ENCODE measurements at places on chromosomes 6 and 20.

DNA sequence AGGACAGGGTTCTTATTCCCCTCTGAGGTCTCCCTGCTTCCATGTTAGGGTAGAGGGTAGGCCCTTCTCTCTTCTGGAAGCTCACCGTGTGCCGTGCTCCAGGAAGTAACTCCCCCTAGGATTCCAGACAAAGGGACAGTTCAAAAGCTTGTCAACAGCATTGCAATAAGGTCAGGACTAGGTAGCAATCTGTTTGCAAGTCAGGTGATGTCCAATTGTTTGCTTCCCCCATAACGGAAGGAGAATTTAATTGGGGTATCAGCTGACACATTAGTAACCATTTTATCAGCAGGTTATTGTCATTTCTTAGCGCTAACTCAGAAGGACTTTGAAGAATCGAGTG, 41.9 kb downstream of the SYNJ2 start:
- no peak for DNase-seq

DNA sequence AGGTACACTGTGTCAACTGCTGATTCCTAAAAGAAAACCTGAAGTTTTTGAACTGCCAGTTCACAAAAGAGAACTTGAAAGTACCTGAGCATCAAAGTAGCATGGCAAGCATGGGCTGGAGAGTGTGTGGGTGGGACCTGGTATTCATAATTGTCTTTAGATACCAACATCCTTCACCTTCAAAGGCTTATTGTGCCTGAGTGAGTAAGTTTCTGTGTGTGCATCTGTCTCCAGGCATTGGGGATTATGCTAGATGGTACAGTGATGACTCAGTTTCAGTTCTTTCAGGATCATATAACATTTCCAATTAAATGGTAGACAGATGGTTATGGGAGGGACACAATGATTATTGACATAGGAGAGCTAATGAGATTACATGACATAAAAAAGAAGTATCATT, 238.5 kb downstream of the ZFAND3 start:
- DNase-seq: no peak

- DNase-seq: peak; percentile 97
These were observed 224.9 kb upstream of the SMLR1 start for GRCh38 chr6:130602151-130602770.

DNA sequence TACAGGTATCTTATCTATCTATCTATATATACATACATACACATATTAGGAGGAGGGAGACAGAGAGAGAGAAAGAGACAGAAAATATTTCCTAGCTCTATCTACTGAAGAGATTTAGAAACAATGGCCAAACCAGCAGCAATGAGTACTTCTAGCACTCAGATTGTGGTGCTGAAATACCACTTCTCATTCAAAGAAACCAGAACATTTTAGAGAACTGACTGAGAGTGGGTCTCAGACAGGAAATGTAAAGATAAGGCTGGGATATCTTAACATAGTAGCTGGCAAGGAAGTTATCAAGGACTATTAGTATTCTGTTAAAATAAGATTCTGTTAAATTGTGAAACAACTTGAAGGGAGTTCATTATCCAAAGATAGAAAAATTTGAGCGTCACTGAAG, 57.0 kb downstream of the DNAAF9 start:
- no peak for DNase-seq

DNA sequence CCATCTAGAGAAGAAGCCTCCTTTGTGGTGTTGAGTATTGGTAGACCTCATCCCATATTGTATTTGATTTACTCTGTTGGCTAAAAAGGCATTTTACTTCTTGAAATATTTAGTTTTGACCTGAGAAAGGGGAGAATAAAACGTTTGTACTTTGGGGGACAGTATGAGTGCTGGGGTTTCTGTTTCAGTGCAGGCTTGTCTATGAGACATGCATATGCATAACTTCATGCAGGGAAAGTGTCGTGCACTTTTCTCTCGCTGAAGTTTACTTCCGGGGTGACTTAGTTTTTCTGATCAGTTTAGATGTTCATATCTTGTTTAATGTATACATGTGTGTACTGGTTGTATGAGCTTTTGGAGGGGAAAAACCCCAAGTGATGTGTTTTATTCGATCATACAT, 59.5 kb downstream of the UTRN start:
- no peak for DNase-seq

DNA sequence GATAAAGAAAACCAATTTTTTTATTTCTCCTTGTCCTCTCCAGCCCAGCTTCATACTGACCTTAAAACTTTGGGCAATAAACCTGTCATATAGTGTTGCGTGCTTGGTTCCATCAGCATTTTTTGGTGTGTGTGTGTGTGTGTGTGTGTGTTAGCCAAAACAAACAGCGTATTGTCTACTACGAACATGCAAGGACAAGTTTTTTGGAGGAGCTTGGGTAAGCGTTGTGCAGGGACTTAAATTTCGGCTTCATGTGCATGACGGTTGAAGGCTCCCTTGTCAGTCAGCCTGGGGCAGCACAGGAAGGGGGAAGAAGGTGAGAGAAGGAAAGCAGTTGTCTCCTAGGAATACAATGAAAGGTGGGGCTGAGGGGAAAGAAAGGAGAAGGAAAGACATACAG, 62.0 kb upstream of the PAX1 start:
- DNase-seq: no peak

DNA sequence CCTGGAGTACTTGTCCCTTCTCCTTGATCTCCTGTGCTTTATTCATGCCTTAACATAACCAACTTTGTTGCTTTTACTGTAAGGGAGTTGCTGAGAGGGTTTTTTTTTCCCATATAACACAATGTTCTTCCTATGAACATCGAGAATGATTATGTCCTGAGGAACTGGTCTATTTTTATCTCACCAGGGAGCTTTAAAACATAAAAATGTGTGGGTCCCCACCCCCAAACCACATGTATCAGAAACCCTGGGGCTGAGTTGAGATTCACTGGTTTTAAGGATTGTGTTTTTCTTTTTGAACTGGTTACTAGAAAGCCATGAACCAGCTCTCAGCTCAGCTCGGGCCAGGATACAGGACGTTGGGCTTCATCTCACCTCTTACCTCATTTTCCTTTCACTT, 118.5 kb upstream of the JAG1 start:
- no peak for DNase-seq

DNA sequence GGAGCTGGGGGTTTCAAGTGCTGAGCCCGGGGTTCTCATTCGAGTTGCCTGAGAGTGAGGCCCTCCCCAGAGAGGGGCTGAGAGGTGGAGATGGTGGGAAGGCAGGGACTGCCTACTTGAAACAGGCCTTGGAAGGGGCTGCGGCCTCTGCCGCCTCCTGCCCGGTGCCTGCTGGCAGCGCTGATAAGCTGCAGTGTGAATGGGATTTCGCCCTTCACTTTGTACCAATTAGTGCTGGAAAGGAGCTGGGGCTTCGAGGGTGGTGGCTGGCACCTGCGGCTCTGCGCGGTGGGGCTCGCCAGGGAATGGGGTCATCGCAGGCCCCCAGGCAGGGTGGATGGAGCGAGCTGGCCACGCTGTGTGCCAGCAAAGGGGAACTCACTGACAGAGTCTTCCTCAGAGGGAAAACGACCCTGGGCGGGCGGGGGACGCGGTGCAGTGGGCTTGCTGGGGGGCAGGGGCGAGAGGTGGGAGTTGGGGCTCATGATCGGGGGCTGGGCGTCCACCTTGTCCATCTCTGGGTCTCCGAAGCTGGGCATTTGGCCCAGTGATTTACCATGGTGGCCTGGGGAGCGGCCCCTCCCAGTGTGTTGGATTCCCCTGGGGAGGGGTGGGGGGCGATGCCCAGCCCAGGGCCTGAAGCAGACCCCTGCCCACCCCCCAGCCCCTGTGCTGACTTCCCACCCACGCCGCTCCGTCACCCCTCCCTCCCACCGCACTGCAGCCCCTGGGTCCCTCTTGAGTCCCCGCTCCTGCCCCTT, 22.9 kb downstream of the COL20A1 start:
- DNase-seq: no peak

- no peak for DNase-seq
These were observed 543.9 kb downstream of the RNF144B start for GRCh38 chr6:18931086-18931485.

- no peak for DNase-seq
These were observed 438.3 kb downstream of the UTRN start for GRCh38 chr6:144723431-144723830.

GRCh38 chr6:166772518-166772917, 145.5 kb upstream of the RPS6KA2 start:
- no peak for DNase-seq

- no peak for DNase-seq
These were observed 105.8 kb downstream of the BACH2 start for GRCh38 chr6:90190752-90191395.

DNA sequence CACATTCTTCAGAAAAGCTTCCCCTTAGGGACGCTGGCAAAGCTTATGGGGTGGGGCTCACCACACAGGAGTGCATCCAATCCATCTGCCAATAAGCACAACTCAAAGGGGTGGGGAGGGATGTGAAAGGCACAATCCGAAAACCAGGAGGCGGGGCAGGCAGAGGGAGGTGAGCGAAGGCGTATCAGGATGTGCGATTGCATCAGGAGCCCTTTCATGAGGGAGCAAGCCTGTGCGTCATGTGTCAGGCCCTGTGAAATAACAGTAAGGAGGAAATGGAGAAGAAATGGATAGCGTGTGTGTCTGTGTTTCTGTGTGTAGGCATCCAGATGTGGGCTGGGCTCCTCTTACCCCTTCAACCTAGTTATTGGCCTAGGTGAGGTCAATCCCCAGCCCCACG, 382.4 kb upstream of the CDH4 start:
- no peak for DNase-seq

- no peak for DNase-seq
These were observed 41.0 kb upstream of the FAM50B start for GRCh38 chr6:3808199-3808598.

- DNase-seq: no peak
These were observed 75.3 kb downstream of the UTRN start for GRCh38 chr6:144360401-144360800.

GRCh38 chr6:49540614-49541013, 9.9 kb upstream of the C6orf141 start:
- DNase-seq: no peak

GRCh38 chr6:161264181-161264580, 9.7 kb downstream of the AGPAT4 start:
- DNase-seq: no peak

- DNase-seq: no peak
These were observed 33.1 kb upstream of the FBXL4 start for GRCh38 chr6:98980819-98981218.

DNA sequence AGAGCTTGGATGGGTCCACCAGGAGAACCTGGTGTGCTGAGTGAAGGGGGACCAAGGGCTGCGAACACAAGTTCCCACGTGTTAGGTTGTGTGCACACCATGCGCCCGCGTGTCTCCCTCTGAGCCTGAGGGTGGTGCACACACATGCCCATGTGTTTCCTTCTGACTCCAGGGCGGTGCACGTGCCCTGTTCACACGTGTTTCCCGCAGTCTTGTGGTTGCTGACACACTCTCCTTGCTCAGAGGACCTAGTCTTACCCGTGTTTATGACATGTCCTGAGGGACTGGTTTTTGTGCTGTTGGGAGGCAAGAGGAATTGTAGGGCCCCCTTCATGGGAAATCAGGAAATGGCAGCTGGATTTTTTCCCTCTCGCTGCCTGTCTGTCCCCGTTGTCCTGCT, 36.3 kb upstream of the PCMTD2 start:
- DNase-seq: no peak

DNA sequence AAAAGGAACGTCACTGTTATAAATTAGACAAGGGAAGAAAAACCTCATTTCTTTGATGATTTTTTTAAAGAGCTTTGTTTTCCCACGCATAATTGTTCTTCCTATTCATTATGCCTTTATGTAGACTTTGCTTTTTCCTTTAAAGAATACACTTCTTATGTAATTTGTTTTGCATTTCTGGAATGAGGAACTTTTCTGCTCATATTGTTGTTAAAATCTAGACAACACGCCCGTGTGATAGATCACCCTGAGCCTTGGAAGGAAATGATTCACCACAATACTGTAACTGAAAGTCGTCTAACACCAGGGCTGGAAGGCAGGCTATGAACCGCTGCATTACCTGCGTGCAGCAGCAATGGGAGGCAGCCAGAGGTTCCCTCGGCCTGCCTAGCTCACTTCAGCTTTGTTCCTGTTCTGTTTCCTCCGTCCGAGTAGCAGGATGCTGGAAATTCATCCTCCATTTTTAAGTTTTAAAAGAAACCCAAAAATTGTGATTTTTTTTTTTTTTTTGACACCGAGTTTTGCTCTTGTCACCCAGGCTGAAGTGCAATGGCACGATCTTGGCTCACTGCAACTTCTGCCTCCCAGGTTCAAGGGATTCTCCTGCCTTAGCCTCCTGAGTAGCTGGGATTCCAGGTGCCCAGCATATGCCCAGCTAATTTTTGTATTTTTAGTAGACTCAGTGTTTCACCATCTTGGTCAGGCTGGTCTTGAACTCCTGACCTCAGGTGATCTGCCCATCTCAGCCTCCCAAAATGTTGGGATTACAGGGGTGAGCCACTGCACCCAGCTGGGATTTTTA, 49.6 kb upstream of the ZNF217 start:
- peak; percentile 79 for DNase-seq

GRCh38 chr20:34570859-34571306, 12.4 kb downstream of the MAP1LC3A start:
- peak; percentile 39 for DNase-seq

- DNase-seq: no peak
These were observed 11.7 kb downstream of the SOD2 start for GRCh38 chr6:159681191-159681880.

DNA sequence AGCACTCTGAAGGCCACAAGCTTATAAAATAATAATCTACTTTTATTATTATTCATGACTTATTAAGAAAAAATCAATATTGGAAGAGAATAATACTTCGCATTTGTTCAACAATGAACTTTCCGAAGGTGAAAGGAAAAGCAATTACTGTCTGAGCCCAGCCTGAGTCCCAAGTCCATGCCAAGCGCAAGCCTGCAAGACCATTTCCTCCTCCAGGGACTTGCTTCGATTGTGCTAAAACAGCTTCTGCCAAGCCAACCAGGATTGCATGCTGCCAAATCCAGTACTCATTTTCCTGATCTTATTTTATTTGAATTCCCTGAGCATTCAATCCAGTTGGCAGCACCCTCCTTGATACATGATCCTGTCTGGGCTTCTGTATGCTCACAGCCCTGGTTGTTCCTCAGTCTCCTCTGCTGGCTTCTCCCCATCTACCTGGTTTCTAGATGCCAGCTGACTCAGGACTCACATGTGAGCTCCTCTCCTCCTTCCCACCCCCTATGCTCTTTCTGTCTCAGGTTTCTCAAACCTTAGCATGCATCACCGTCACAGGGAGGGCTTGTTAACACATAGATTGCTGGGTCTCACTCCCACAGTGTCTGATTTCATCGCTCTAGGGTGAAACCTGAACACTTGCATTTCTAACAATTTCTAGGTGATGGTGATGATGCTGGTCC, 55.9 kb upstream of the PSMF1 start:
- DNase-seq: no peak

DNA sequence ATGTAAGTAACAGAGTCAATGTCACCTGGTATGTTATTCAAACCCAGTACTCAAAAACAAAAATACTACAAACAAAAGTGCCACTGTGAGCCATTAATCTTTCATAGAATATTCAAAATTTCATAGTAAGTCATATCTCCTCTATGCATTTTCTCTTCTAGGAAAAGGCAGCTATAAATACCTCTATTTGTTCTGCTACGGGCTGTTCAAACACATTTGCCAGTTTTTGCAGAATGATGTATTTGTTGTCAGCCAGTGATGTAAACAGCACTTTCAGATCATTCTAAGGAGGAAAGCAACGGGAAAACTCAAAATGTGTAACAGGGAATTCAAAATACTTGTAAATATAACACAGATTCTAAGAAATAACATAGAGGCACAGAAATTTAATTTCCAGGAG, 388.2 kb downstream of the SYNE1 start:
- DNase-seq: no peak

- DNase-seq: no peak
These were observed 11.8 kb downstream of the RPS6KA2 start for GRCh38 chr6:166615059-166615770.

GRCh38 chr6:85677234-85677956, 34.7 kb upstream of the SYNCRIP start:
- no peak for DNase-seq
